IMR-90 (cell line): ENCODE measurements at places on chromosomes 1 and 21. TPM values are rescaled to one million over a fixed set of nuclear protein-coding genes. Genes with fewer than 3 reads are reported as not detected.

The FALEC gene
- not detected in 2 replicates for total RNA-seq

The PSRC1 gene
- total RNA-seq, result 34.6 and 36.4 TPM in 2 replicates

The TNFRSF18 gene
- 0.18 TPM in 1 of 2 replicates, not detected in the other for total RNA-seq

The PYHIN1 gene
- total RNA-seq, result not detected in 2 replicates

The SLC16A4 gene
- total RNA-seq, result 65.2 and 73.0 TPM in 2 replicates

The FAM177B gene
- total RNA-seq, result not detected in 2 replicates

The SERTAD4 gene
- total RNA-seq, result under 0.01 TPM in 2 replicates

The OR2T11 gene
- not detected in 2 replicates for total RNA-seq

The MYOG gene
- total RNA-seq, result not detected in 2 replicates

The UBL4B gene
- total RNA-seq, result not detected in 2 replicates

The A3GALT2 gene
- total RNA-seq, result not detected in 2 replicates

The TMEM61 gene
- total RNA-seq, result not detected in 2 replicates

The TRIM17 gene
- not detected in 2 replicates for total RNA-seq

The LYSMD1 gene
- 9.2 and 10.4 TPM in 2 replicates for total RNA-seq

The CCDC27 gene
- not detected in 2 replicates for total RNA-seq

The SMCP gene
- total RNA-seq, result not detected in 2 replicates

The PTPN7 gene
- total RNA-seq, result not detected in 2 replicates

The PIK3R3 gene
- total RNA-seq, result 9.9 and 14.7 TPM in 2 replicates

The GUCA2B gene
- total RNA-seq, result not detected in 2 replicates

The C1orf116 gene
- total RNA-seq, result under 0.01 TPM in 1 of 2 replicates, not detected in the other

The MEX3A gene
- total RNA-seq, result 2.3 and 2.5 TPM in 2 replicates

The PRR9 gene
- not detected in 2 replicates for total RNA-seq

The ETNK2 gene
- 24.7 and 26.0 TPM in 2 replicates for total RNA-seq

The ZSWIM5 gene
- under 0.01 TPM in 2 replicates for total RNA-seq

The KRTAP26-1 gene
- total RNA-seq, result not detected in 2 replicates

The OR2M3 gene
- not detected in 2 replicates for total RNA-seq

The DENND2D gene
- 0.83 and 0.90 TPM in 2 replicates for total RNA-seq

The VWA5B1 gene
- not detected in 2 replicates for total RNA-seq

The MAGI3 gene
- 8.8 and 9.2 TPM in 2 replicates for total RNA-seq

The OR2L13 gene
- total RNA-seq, result not detected in 2 replicates

The CLDN19 gene
- total RNA-seq, result not detected in 2 replicates

The UTS2 gene
- total RNA-seq, result not detected in 2 replicates

The PCP4 gene
- total RNA-seq, result not detected in 2 replicates

The DNAJC28 gene
- 0.54 and 1.4 TPM in 2 replicates for total RNA-seq

The TNFSF4 gene
- 19.7 and 23.6 TPM in 2 replicates for total RNA-seq

The TMEM82 gene
- total RNA-seq, result not detected in 2 replicates

The SYPL2 gene
- total RNA-seq, result under 0.01 TPM in 2 replicates

The ZYG11A gene
- 1.9 and 2.0 TPM in 2 replicates for total RNA-seq

The BRINP3 gene
- under 0.01 and 0.36 TPM in 2 replicates for total RNA-seq

The NUDT4B gene
- total RNA-seq, result 19.9 and 28.6 TPM in 2 replicates

The FCRLA gene
- 0.28 and 0.36 TPM in 2 replicates for total RNA-seq

The SLAMF1 gene
- not detected in 2 replicates for total RNA-seq
